Right cardiac atrium (tissue), 5 donors: ENCODE measurements at places on chromosomes 7 and 10. TPM values are rescaled to one million over a fixed set of nuclear protein-coding genes. Genes with fewer than 3 reads are reported as not detected.
A peak's percentile ranks its signal among the peaks of the same experiment; 100 is the strongest.

- no peak for DNase-seq
These were observed 204.8 kb downstream of the TNS3 start for GRCh38 chr7:47376991-47377616.

The NEUROG3 gene
- total RNA-seq = not detected

GRCh38 chr7:103989785-103990767, 618 bp upstream of the RELN start:
- peak; percentile 43 for DNase-seq

The TMEM176A gene
- 167 TPM for total RNA-seq

GRCh38 chr7:133117452-133117851, 35.6 kb upstream of the CHCHD3 start:
- DNase-seq = no peak

The CALN1 gene
- not detected for total RNA-seq

DNA sequence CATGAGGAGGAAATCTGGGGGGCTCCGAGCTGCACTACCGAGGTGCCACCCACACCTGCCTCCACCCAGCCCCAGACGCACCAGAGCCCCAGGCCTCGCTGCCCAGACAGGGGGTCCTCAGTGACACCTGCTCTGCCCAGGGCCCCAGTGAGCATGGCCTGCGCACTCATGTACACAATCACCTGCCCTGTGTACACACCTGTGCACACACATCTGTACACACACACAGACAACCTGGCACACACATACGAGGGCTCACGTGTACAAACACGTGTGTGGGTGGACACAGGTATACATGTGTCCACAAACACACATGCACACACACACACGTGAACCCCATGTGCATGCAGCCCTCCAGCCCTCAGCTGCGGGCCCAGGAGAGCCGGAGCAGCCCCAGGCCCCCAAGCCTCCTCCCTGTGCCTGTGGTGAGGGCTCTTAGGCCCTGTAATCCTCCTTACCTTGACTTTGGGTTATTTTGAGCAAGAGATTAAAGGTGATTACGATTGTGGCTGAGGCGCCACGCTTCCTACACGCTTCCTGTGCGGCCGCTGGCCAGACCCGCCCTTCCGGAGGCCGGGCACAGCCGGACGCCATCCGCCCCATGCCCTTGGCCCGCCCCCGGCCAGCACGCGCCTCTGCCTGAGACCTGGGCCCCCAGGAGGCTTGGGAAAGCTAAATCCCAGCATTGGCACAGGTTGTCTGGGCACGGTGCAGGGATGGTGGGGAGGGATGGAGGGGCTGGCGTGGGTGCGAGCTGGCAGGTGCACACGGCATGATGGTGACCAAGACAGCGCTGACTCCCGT, 71.9 kb downstream of the ELFN1 start:
- DNase-seq = peak; percentile 69

GRCh38 chr7:21408481-21408820, 19.4 kb upstream of the SP4 start:
- DNase-seq = no peak

DNA sequence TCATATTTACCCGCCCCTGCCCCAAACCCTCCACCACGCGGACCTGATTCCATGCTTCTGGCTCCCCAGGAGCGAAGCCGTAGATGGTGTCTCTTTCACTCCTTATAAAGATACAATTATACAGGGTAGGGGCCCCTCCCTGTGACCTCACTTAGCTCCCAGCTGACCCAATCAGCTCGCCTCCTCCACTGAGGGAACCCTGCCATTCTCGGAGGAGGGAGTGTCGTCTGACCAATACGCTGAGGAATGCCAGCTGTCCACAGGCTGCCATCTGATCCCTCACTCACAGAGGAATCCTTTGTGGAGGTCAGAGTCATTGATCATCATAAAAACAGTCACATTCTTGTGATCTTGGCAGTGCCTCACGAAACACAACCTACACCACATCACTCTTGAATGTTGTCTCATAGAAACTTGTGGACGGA, 67.5 kb upstream of the INSIG1 start:
- DNase-seq = no peak

- DNase-seq = no peak
These were observed 252.5 kb downstream of the PTEN start for GRCh38 chr10:88115968-88116367.

- no peak for DNase-seq
These were observed 173.8 kb downstream of the DIP2C start for GRCh38 chr10:515674-516073.

The GALNT17 gene
- 2.1 TPM for total RNA-seq

GRCh38 chr10:44864051-44864450, 47.1 kb upstream of the TMEM72 start:
- peak; percentile 70 for DNase-seq

DNA sequence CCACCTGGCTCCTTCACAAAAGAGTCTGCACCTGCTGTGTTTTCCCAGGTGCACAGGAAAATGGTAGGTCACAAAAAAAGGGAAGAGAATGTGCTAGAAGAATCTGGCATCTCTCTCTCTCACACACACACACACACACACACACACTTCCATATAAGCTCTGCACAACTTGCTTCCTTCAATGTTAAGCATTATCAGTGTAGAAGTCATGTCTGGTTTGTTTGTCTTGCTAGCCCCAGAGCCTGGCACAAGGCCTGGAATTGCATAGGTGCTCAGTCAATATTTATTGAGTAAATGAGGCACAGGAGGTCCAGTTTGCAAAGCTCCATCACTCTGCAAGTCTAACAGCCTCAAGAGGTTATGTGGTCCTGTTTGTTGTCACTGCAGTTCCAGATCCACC, 867.3 kb upstream of the AUTS2 start:
- no peak for DNase-seq

The STAG3 gene
- 0.64 TPM for total RNA-seq

The HOXA13 gene
- not detected for total RNA-seq

The CNPY1 gene
- not detected for total RNA-seq

DNA sequence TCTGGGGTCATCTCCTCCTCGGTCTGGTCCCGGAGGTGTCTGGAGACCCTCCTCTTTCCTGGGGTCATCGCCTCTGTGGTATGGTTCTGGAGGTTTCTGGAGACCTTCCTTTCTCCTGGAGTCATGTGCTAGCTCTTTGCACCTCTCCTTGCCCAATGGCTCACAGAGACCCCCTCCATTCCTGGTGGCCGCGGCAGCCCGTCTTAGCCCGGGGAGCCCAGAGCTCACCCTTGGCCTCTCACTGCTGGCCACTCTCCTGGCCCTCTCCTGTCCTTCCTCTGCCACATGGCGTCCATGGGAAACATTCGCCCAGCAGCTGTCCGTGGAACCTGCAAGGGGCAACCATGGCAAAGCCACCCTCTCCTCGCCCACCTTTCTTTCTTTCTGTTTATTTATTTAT, 20.2 kb upstream of the FOXL3 start:
- DNase-seq = peak; percentile 2
